ENCODE measurements at places on chromosomes 4 and X. TPM values are rescaled to one million over a fixed set of nuclear protein-coding genes. Genes with fewer than 3 reads are reported as not detected.

Gene BMX
- not detected for total RNA-seq

Gene ENAM
- total RNA-seq = 0.11 TPM

Gene BRS3
- total RNA-seq = not detected

Gene MORC4
- total RNA-seq = 29.1 TPM

Gene ENPP6
- total RNA-seq = not detected

Gene NEUROG2
- not detected for total RNA-seq

Gene GABRB1
- not detected for total RNA-seq

Gene PCSK1N
- 62.0 TPM for total RNA-seq

Gene CDS1
- total RNA-seq = 3.8 TPM

Gene UNC5C
- 5.7 TPM for total RNA-seq

Gene SLC16A2
- total RNA-seq = 21.1 TPM

Gene FMR1
- total RNA-seq = 45.6 TPM

Gene ABLIM2
- 0.36 TPM for total RNA-seq

Gene SH2D1A
- total RNA-seq = not detected

Gene TMEM185A
- total RNA-seq = 28.8 TPM

Gene MAP7D2
- 1.3 TPM for total RNA-seq

Gene BEX4
- 43.4 TPM for total RNA-seq

Gene DKK2
- 2.1 TPM for total RNA-seq

Gene PPEF2
- not detected for total RNA-seq

Gene SYTL4
- 3.3 TPM for total RNA-seq

Gene PNPLA4
- total RNA-seq = 12.1 TPM

Gene TBC1D8B
- total RNA-seq = 12.1 TPM

Gene MAPK10
- 4.6 TPM for total RNA-seq

Gene AIFM1
- total RNA-seq = 39.6 TPM

Gene INPP4B
- 2.8 TPM for total RNA-seq

Gene CCNA2
- total RNA-seq = 6.2 TPM

Gene ARHGEF9
- 44.8 TPM for total RNA-seq

Gene SPANXN5
- not detected for total RNA-seq

Gene SSX5
- not detected for total RNA-seq

Gene CLNK
- total RNA-seq = not detected

Gene CDKL2
- 4.7 TPM for total RNA-seq

Gene TLR8
- not detected for total RNA-seq

Gene TBX22
- total RNA-seq = not detected

Gene USP26
- total RNA-seq = not detected

Gene OTC
- total RNA-seq = not detected

Gene SSX2B
- total RNA-seq = not detected

Gene ADH1B
- total RNA-seq = not detected

Gene CBLL2
- not detected for total RNA-seq

Gene COL4A5
- 57.1 TPM for total RNA-seq

Gene OCRL
- total RNA-seq = 36.2 TPM

Gene ZNF711
- total RNA-seq = 10.8 TPM

Gene CYBB
- not detected for total RNA-seq

Gene RAP1GDS1
- total RNA-seq = 62.0 TPM

Gene NLGN4X
- 11.5 TPM for total RNA-seq

Gene GLOD5
- total RNA-seq = not detected

Gene GPR34
- not detected for total RNA-seq

Gene CLDN34
- not detected for total RNA-seq

Gene FGFBP1
- not detected for total RNA-seq

Gene SH3TC1
- 1.8 TPM for total RNA-seq

Gene STS
- total RNA-seq = 4.6 TPM

Gene PNMA6A
- total RNA-seq = 1.9 TPM

Gene CTSO
- total RNA-seq = 3.7 TPM

Gene PRR32
- total RNA-seq = not detected

Gene PRSS12
- total RNA-seq = 4.1 TPM

Gene REST
- total RNA-seq = 74.8 TPM

Gene ASB5
- 0.43 TPM for total RNA-seq

Gene ADGRL3
- total RNA-seq = 29.6 TPM

Gene POLN
- 3.6 TPM for total RNA-seq

Gene TMEM31
- 0.43 TPM for total RNA-seq
